ENCODE measurements at places on chromosomes 12 and 14.

DNA sequence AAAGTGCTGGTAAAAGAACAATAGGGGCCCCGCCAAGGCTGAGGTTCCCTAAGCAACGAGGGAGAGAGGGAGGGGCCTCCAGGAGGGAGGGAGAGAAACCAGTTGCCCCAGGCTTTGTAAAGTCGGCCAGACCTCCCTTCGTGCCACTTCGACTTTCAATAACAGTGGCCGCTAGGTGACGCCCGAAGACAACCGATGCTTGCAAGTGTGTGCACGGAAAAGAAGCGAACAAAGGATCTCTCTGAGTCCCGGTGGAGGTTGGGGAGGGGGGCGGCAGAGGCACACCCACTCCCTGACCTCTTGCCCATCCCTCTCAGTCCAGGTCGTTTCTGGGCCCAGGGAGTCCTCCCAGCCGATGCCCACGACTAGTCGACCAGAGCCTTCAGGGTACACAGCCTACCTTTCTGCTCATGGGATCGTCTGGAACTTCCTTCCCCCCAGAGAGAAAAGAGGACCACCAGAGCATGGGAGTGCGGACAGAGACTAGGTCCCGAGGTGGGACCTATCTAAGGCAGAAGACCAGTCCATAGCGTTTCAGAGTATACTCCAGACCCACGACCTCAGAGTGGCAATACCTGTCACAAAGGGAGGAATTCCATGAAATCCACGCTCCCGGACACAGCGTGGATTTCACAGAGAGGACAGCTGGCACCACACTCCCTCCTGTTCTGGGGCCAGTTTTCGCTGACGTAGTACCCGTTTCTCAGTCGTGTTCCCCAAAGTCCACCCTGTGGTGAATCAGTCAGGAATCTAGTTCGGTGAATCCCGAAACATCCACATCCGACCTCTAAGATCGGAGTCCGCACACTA is 262.7 kb upstream of the ALG10B start:
- DNase-seq, result no peak

- no peak for DNase-seq
Measured at GRCh38 chr12:66742508-66743367, 63.9 kb upstream of the GRIP1 start.

- DNase-seq, result no peak
Measured at GRCh38 chr12:123707466-123707865, 4.7 kb upstream of the ATP6V0A2 start.

GRCh38 chr14:86035882-86036281 is 505.9 kb downstream of the FLRT2 start:
- no peak for DNase-seq

DNA sequence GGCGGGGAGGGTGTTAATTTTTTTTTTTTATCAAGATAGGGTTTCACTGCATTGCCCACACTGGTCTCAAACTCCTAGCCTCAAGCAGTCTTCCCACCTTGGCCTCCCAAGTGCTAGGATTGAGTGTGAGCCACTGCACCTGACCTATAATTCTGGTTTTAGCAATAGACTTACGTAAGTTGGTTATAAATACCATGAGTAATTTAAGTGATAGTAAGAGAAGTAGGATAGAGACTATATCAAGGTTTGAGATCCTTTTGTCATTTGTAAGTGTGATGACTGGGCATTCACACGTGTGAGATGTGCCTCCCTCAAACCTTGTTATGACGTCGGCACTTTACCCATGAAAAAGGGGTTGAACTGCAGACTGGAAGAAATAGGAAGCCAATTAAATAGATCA is 22.5 kb downstream of the SINHCAF start:
- no peak for DNase-seq

DNA sequence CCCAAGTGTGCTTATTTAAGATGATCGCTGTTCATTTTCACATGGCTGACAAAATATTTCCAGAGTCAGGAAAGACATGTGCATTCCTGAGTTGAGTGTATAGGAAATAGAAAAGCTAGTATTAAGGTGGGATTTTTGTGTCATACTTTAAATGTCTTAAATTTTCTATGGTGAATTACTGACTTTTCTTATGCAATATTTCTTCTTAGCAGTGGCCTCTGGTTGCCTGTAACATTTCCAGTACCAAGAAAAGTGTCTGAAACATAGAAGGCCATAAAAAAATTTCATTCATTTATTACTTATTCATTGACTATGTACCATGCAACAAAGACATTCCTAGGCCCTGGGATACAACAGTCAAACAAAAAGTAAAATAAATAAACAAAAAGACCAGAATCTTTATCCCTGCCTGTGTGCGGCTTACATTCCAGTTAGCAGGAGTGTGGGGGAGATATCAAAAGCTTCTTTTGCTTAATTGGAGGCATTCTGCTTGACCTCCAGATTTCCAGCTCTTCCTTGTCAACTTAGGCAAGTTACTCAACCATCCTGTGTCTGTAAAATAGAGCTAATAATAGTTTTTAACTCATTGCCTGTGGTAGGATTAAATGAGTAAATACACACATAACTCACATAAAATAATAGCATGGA is 216.3 kb upstream of the FLRT2 start:
- no peak for DNase-seq

DNA sequence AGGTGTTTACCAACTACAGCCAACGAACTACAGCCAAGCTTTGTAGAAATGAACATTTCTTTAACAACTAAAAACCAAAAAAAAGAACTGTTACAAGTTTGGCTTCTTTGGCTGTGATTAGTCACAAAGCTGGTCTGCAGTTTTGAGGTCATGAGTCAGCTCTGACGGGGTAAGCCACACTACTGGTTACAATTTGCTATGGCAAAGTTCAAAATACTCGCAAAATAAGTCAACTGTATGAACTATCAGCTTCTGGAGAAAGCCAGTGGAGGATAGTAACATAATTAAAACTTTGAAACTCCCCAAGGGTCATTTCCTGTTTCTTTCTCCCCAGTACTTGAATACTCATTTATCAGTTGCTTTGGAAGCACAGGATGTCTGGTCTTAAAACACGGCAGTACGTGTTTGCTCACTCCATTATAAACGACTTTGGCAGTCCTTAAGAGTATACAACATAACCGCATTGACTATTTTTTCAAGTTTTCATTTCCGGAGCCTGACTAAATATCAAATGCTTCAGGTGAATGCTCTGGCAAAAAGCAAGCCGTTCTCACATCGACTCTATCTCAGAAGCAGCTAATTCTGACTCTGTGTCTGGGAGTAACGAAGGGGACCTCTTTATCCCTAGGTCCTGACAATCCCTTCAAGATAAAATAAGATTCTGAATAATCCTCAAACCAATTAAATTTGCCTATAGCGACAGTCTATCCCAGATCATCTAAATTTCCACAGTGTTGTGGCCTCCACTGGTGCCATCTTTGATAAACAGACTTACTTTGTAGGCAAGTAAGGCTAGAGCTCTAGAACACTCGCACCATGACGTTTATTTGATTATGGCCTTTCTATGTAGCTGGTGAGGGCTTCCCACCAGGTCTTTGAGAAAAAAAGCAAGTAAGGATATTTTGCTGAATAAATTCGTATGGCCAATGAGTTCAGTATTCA is 10.6 kb downstream of the PHLDA1 start:
- peak; percentile 32 for DNase-seq

GRCh38 chr14:29579838-29580237 is 347.8 kb downstream of the PRKD1 start:
- DNase-seq, result no peak

DNA sequence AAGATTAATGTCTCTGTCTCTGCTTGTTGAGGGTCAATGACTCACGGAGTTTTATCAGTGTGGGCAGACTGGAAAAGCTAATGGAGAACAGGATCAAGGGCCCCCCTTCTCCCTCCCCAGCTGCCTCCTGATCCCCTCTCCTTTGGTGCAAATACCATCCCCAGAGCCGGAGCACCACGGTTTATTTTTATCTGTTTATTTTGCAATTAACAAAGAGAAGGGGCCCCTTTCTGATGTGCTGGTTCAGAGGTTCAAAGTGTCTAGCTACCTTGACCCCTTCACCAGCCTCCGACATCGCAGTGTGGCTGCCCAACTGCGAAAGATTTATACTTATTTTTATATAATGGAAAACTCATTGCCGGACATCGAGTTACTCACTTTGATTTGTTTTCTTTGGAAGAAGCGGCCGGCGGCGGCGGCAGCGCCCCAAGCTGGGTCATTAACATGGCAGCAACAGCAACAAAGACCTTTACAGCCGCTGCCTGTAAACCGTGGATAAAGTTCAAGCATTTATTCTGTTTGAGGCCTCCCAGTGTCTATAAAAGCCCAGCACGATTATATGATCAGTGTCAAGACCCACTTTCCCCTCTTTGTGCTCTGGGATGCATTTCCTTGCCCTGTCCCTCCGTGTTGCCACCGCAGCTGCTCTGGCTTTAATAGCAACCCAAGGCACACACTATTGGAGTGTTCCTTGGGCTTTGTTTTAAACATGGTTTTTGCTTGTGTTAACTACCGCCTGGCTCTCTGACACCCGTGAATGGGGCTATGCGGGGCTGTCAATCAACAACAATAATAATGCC is 47.4 kb upstream of the PARP11 start:
- DNase-seq, result no peak

DNA sequence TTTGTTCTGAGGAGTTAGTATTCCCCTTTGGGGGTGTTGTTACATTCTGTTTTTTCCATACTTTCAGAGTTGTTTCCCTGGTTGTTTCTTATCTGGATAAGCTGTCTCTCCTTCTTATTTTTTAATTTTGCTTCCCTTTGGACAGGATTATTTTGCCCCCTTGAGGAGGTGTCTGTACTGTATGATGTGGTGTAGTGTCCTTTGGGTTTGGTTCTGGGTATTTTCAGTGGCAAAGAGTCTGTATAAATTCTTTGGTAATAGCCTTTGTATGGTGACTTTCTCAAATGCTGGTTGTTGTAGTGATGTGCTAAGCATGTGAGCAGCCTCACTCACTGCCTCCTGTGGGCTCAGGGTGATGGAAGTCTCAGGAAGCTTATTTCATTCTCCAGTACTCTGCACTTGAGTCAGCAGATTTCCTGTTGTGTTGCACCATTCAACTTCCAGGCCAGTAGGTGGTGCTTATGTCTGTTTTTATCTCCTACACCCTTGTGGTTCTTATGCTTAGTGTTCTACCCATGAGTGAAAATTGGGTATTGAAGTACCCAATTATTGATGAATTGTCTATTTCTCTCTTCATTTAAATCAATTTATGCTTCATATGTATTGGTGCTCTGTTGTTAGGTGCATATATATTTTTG is 103.3 kb upstream of the PMCH start:
- DNase-seq, result no peak

DNA sequence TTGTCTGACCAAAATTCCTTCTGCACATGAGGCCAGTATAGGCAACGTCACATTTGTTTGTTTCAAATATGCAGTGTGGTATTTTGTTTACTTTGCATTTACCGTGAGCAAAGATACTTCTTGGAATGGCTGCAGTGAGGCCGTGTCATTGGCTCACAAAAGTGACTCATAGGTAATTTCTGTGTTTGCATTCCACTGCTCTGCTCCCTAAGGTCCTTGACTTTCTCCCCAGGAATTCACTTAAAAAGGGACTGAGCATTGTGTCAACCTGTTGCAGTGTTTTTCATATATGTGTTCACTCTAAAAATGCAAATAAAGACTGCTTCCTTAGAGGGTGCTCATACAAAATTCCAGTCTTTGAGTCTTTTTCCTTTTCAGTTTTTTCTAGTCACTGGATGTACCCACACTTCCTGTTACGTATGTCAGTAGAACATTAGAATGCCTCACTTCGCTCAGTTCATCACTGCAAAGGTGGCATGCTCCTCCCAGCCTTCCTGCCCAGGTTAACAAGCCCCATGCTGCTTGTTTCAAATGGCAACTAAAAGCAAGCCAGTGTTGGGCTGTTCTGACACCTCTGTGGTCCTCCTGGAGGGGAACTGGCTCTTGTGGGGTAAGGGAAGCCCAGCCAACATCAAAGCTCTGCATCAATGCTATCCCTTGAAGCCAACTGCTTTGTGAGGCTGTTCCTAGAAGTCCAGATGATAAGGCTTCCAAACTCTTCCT is 9.1 kb downstream of the C12orf76 start:
- peak; percentile 58 for DNase-seq

DNA sequence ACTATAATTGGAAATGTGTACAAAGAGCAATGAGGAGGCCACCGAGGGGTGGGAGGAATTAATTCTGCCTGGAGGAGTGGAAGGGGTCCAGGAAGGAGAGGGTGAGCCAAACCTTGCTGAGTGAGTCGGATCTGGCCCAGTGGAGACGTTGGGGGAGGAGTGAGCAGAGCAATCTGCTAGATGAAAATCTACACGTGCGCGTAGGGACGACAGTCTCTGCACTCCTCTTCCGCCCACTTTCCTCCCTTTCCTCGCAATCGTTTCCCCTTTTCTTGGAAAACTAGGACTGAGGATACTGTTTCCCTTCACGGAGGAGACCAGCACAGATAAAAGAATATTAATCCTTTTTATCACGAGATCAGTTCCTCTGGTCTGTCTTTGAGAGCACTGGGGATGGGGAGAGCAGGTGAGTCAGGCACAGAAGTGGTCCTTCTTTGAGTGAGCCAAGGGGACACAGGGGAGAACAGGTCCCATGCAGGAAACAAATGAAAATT is 2.9 kb upstream of the NAB2 start:
- no peak for DNase-seq

- no peak for DNase-seq
Measured at GRCh38 chr14:99925471-99925870, 132.3 kb downstream of the EML1 start.

DNA sequence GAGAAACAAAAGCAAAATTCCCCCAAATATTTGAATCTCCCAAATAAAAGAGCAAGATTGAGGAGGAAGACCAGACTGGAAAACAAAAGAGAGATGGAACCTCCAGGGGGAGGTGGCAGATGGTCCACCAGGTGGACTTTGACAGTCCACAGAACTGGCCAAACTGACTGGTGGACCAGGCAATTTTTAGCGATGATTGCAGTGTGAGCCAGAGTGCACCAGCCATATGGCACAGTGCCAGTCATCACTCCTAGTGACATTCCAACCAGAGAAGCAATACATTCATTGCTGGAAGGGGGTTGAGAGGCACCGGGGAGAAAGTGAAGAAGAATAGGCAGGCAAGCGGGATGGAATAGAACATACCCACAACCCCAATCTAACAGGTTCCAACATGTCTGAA is 182.9 kb downstream of the EXOC5 start:
- DNase-seq, result no peak

DNA sequence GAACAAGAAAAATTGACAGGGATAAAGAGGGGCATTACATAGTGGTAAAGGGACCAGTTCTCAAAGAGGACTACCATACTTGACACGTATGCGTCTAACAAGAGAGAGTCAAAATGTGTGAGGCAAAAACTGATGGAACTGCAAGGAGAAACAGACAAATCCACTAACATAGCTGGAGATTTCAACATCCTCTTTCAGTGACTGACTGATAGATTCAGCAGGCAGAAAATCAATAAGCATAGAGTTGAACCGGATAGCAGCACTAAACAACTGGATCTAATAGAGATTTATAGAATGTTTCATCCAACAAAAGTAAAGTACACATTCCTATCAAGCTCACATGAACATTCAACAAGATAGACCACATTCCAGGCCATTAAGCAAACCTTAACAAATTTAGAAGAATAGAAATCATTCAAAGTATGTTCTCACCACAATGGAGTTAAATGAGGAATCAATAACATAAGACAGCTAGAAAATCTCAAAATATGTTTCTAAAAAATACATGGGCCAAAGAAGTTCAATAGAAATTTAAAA is 16.1 kb upstream of the CRACR2A start:
- no peak for DNase-seq

GRCh38 chr12:51970904-51971646 is 19.6 kb downstream of the ACVR1B start:
- peak; percentile 64 for DNase-seq

GRCh38 chr12:11958221-11959091 is 112.3 kb upstream of the BCL2L14 start:
- DNase-seq, result peak; percentile 43

GRCh38 chr12:116382686-116383530 is 105.4 kb upstream of the MED13L start:
- DNase-seq, result no peak

GRCh38 chr12:108622921-108623514 is 10.7 kb downstream of the SELPLG start:
- no peak for DNase-seq
